ENCODE measurements at places on chromosomes 5 and 9.

- H3K27me3 ChIP-seq: no peaks in the 10 kb centered on the region
- H3K27ac ChIP-seq: no peak overlapping the region
- H3K4me3 ChIP-seq: no peak overlapping the region
- H3K36me3 ChIP-seq: no peaks in the 10 kb centered on the region
- peak; percentile 55 for DNase-seq
Measured at GRCh38 chr9:108184941-108185340, 670.8 kb downstream of the ACTL7B start.

- H3K4me1 ChIP-seq: no peaks in the 10 kb centered on the region
- H3K27me3 ChIP-seq: no peaks in the 10 kb centered on the region
- no peaks in the 10 kb centered on the region for H3K36me3 ChIP-seq
- peak overlapping the region; percentile 40 for H3K27ac ChIP-seq
- no peak for DNase-seq
Measured at GRCh38 chr5:52776116-52776515, 11.6 kb upstream of the ITGA1 start.

DNA sequence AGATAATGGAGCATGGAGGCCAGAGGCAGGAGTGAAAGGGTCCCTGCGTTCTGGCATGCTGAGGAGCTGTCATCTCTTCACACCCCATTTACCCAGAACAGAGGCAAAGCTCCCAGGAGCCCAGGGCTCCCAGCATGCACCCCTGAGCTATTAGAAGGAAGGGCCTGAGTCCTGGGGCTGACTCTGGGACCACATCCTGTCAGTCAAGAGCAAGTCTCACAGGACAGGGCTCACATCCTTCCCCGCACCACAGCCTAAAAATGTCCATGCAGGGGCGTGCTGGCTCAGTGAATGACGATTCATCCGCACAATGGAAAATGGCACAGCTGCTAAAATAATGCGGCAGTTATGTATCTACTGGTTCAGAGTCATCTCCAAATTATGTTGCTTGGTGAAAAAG is 31.4 kb downstream of the CAMK2A start:
- no peak overlapping the region for H3K27ac ChIP-seq
- DNase-seq: no peak
- no peaks in the 10 kb centered on the region for H3K27me3 ChIP-seq
- no peaks in the 10 kb centered on the region for H3K36me3 ChIP-seq

- H3K4me3 ChIP-seq: no peak overlapping the region
- peaks cover 4% of the 10 kb centered on the region for H3K4me1 ChIP-seq
- no peaks in the 10 kb centered on the region for H3K27me3 ChIP-seq
- H3K27ac ChIP-seq: no peak overlapping the region
- DNase-seq: no peak
Measured at GRCh38 chr9:93562157-93562556, 14.2 kb upstream of the PHF2 start.
